Fibroblast of skin of right biceps (primary cell): ENCODE measurements at places on chromosomes 11 and 22.

DNA sequence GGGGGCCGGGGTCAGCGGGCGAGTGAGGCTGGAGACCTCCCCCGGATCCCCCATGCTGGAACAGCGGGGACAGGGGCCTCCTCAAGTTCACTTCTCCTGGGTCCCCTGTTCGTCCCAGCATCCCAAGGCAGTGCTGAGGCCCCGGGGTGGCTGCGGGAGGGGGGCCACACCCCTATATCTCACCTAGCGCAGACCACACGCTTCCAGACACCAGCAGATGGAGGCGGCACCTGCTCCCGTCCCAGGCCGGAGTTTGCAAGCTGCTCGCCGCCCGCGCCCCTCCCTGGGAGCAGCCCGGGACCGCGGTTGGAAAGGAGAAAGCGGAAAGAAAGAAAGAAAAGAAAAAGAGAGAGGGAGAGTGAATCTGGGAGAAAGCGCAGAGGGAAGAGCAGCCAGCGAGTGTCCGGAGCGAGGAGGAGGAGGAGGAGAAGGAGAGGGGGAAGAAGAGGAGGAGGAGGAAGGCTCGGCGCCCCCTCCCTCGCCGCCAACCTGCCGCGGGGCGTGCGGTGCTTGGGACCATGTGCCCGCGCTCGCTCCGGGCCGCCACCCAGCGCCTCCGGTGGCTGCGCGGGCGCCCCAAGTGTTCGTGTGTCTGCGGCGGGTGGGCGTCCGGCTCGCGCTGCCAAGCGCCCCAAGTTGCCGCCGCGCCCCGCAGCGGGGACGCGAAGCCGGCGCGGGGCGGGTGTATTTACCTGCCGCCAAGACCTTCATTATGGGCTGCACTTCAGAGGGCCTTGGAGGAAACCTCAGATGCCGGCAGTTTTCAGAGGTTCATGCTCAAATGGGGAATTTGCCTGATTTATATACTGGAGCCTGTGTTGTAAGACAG, at the start of gene LIF:
TSS of gene LIF (minus strand) at position 775 of the 829 bp plus-strand sequence. CDS start at position 711, 64 bp downstream.
- no peak for DNase-seq

DNA sequence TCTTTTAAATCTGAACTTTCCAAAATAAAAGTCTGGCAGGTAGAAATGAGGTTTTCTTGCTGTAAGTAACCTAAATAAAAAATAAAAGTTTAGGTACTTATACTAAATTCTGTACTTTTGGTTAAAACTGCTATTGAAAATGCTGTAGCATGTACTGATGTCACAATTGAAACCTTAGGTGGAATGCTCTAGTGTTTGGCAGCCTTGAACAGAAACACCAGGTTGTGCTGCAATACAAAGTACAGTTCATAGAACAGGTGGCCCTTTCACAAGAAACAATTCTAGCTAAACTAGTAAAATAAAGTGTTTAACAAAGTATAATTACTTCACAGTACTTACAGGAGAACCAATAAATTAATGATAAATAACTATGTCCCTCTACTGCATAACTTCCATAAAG, 25.1 kb downstream of the NPAT start:
- no peak for DNase-seq

DNA sequence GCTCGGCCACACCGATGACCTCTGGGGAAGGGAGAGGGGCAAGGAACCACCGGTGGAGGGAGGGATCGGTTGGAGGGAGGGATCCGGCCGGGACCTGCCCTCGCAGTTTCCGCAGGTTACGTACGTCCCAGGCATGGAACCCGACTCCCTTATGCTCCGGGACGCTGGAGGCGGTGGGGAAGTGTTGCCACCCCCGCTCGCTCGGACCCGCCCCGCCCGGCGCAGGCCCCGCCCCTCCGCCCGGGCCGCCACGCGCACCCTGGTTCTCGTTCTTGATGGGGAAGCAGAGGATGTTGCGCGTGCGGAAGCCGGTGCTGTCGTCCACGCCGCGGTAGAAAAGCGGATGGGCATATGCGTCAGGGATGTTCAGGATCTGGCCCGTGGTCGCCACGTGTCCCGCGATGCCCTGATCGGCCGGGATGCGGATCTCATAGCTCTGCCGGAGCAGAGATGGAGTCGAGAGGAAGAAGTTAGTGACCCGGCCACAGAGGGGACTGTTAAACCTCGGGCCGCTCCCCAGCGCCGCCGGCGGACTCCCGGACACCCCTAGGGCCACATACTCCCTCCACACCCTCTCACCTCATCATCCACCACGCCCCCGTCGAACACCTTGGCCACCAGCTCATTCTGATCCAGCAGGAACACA, 89.8 kb downstream of the PDE2A start:
- DNase-seq, result peak; percentile 11

- DNase-seq, result no peak
These were observed 4.8 kb downstream of the SLC35E4 start for GRCh38 chr22:30640361-30640760.

DNA sequence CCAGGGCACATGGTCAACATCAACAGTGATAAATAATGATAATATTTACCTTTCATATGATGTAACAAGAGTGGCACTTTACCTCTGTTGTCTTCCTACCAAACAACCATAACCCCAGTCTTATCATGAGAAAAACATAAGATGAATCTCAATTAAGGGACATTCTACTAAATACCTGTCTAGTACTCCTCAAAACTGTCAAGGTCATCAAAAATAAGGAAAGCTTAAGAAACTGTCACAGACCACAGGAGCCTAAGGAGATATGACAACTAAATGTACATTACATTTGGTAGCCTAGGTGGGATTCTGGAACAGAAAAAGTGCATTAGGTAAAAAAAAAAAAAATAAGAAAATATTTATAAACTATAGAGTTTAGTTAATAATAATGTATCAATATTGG, 118.1 kb downstream of the CCDC34 start:
- DNase-seq, result no peak

DNA sequence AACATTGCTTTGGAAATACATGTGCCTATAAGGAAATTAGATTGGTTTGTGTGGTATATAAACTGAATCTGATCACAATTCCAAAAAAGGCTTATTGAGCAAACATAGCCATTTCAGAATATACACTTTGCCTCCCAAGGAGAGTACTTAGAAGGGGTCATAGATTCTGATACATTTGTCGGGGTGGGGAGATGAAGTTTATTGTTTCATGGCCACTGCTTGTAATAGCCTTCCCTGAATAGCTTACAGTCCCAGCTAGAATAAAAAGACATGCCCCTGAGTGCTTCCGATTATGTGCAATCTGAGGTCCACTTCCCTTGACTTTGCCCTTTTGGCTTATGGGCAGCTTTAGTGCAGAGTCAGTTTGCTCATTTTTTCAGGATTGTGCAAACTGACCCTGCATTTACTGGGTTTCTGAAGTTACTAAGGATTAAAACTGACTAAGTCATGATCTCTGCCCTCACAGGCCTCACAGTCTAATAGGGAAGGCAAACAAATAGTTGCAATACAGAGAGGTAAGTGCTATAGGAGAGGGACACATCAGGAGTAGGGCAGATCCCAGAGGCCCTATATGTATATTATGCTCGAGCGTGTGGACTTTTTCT, 184.2 kb downstream of the BLID start:
- DNase-seq, result no peak

DNA sequence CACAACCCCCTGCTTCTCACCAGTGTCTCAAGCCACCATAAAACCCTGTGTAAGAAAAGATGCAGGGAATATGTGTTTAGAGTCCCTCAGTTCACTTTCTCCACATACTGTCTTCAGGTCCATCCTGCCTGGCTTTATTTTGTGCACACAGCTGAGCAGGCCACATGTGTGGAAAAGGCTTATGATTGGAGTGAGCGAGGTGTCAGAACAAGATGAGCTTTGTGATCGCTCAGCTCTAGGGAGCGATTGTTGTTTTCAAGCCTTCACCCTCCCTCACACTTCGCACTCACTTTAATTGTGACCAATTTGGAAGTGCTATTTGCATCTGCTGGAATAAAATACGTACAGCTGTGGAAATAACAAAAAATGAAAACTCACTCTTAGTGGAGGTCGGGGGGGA, 931.1 kb upstream of the TENM4 start:
- DNase-seq, result no peak

DNA sequence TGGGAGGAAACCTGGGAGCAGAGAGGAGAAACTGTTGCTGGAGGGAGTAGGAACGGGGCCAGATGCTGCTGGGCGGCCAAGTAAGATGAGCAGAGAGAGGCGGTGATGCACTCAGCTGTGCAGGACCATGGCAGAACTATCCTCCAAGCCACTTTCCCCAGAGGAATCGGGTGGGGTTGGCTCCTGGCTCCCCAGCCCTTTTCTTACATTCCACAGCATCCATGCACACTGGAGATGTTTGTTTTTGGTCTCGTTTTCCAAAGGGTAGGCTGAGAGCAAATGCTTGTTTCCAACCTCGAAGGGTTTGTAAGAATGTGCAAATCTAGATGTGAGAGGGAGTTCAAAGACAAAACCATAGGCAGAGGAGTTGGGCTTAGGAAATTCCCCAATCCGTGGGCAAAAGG, 73.2 kb downstream of the DBX1 start:
- peak; percentile 83 for DNase-seq

- DNase-seq, result no peak
These were observed 15.4 kb downstream of the GGA1 start for GRCh38 chr22:37624017-37624365.

DNA sequence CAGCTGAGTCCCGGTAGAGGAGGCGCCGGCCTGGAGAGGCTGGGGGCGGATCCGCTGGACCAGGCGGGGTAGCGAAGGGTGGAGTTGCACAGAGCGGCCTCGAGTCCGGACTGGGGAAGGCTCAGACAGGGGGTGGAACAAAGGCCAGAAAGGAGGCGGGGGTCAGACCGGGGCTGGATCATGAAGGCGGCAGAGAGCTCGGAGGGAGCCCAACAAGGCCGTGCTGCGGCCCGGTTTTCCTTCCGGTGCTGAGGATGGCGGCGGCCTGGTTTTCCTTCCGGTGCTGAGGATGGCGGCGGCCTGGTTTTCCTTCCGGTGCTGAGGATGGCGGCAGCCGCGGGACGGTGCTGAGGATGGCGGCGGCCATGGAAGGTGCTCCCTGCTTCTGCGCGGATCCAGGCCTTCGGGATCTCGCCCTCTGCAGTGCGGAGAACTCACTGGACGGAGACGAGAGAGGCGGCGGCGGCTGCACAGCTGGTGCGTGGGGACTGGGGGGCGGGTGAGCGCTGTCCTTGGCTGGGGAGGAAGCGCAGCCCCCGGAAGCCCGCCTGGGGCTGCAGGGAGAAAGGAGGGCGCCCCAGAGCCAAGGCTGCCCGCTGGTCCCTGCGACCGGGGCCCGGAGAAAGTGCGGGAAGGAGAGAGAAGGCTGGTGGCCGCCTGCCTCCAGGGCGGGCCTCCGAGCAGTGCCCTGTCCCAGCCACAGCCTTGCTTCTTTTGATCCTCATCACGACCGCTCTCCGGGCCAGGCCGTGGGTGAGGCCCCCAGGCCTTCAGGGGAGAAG, 350.4 kb upstream of the B3GAT1 start:
- peak; percentile 8 for DNase-seq

GRCh38 chr11:102933627-102934026, 21.9 kb downstream of the MMP13 start:
- DNase-seq, result no peak

GRCh38 chr11:109939166-109939810, 153.9 kb upstream of the ZC3H12C start:
- DNase-seq, result peak; percentile 80

- peak; percentile 55 for DNase-seq
These were observed 49.5 kb downstream of the MCHR1 start for GRCh38 chr22:40728731-40729189.

DNA sequence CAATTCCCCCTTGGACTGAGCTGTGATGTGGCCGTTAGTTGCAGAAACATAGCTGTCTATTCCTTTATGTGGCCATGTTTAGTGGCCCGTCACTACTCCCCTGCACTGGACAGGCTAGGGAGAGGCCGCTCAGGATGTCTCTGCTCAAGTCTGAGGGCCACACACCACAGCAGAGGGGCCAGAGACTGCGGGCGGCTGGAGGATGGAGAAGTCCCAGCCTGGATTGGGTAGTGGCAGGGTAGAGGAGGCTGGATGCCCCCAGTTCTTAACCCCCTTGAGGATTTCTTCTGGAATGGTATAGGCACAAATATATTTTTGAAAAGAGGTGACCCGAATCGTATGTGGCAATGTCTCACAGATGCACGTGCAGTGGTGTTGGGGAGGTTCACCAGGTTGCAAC, 116.4 kb upstream of the B3GAT1 start:
- no peak for DNase-seq

GRCh38 chr22:19645391-19645790, 68.9 kb upstream of the SEPTIN5 start:
- DNase-seq, result no peak

- DNase-seq, result peak; percentile 51
These were observed 935 bp downstream of the QSER1 start for GRCh38 chr11:32893343-32894148.

DNA sequence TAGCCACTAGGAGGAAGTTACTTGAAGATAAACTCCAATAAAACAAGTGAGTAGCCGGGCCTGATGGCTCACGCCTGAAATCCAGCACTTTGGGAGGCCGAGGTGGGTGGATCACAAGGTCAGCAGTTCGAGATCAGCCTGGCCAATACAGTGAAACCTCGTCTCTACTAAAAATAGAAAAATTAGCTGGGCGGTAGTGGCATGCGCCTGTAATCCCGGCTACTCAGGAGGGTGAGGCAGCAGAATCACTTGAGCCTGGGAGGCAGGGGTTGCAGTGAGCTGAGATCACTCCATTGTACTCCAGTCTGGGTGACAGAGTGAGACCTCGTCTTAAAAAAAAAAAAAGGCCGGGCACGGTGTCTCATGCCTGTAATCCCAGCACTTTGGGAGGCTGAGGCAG, 34.0 kb upstream of the CLPB start:
- no peak for DNase-seq

DNA sequence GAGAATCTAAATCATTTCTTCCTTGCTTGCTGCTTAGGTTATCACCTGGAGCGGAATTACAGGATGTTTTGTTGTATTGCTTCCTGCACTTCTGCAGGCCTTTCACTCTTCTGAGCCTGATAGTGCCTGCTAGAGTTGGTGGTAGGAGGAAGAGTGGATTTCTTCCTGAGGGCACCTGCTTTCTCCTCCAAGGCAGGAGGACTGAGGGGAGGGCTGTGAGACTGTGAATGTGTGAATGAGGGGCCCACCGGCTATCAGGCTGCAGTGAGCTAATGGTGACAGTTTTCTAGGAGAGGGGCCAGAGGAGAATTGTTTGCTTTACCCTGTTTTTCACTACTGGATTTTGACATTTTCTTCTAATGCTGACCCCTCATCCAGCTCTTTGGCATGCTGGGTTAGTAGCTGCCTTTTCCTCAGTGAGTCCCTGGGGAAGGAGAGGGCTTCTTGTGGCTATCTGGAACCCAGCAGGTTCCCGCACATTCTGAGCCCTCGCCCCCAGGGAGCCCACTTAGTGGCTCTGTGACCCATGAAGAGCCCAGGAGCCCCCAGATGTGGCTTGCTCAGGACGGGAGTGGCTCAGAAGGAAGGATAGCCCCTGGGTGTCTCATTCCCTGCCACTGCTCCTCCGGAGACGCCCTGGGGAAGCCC, 39.1 kb downstream of the DIXDC1 start:
- no peak for DNase-seq

GRCh38 chr22:31271485-31271884, 20.8 kb downstream of the PIK3IP1 start:
- no peak for DNase-seq

GRCh38 chr11:86914865-86915519, 40.2 kb downstream of the FZD4 start:
- DNase-seq, result no peak

GRCh38 chr11:119154178-119154577, 5.3 kb downstream of the ABCG4 start:
- no peak for DNase-seq
